ENCODE measurements at places on chromosomes 16 and 17. TPM values are rescaled to one million over a fixed set of nuclear protein-coding genes. Genes with fewer than 3 reads are reported as not detected.

- H3K36me3 ChIP-seq: peaks cover 42% of the 10 kb centered on the region
- H3K27ac ChIP-seq: peak overlapping the region; percentile 76
- DNase-seq: peak; percentile 92
- H3K27me3 ChIP-seq: no peaks in the 10 kb centered on the region
Measured at GRCh38 chr17:77471984-77472461, 331.3 kb downstream of the SEC14L1 start.

DNA sequence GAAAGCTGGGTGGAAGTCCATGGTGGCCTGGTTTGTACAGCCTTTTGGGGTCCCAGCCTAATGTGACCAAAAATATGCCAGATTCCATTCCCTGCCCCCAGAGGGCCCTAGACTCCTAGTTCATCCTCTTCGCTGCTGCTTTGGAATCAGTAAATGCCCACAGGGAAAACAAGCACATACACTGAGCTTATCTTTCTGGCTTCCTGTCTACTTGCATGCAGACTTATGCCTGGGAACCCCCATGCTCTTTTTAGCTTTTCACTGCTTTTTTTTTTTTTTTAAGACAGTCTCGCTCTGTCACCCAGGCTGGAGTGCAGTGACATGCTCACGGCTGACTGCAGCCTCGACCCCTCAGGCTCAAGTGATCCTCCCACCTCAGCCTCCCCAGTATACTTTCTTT lies 6.2 kb upstream of the CD300LG start:
- H3K4me1 ChIP-seq: peaks cover 15% of the 10 kb centered on the region
- H3K36me3 ChIP-seq: no peaks in the 10 kb centered on the region
- H3K4me3 ChIP-seq: no peak overlapping the region
- H3K27ac ChIP-seq: no peak overlapping the region

DNA sequence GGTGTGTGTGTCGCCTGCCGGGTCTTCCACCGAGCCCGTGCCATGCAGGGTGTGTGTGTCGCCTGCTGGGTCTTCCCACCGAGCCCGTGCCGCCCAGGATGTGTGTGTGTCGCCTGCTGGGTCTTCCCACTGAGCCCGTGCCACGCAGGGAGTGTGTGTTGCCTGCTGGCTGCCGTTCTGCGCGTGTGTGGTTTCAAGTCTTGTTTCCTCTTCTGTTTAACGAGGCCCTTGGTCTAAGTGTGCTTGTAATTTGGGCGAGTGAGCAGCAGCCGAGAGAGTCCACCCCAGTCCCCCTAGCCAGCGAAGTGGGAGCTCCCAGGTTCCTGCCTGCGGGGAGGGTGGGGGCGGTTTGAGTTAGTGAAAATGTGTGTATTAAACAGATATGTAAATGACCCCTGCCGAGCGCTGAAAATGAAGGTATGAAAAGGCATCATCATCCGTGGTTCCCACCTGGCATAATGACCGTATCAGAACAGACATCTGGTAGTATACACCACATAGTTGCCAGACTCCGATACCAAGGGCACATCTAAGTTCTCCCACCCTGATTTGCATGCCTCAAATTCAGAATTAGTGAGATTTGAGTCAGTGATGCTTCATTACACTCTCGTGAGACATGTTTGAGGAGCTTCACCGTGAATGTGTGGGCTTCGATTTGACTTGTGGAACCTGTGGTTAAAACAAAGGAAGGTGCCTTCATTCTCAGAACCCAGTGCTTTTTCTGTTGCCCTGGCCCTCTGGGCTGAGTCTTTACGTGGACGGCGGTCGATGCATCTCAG lies 114.5 kb upstream of the CHMP6 start:
- H3K4me1 ChIP-seq: peaks cover 9% of the 10 kb centered on the region
- no peaks in the 10 kb centered on the region for H3K27me3 ChIP-seq
- peaks cover 22% of the 10 kb centered on the region for H3K36me3 ChIP-seq
- no peak overlapping the region for H3K4me3 ChIP-seq

GRCh38 chr17:76296186-76296585 lies 11.9 kb downstream of the QRICH2 start:
- no peak for DNase-seq
- H3K27ac ChIP-seq: no peak overlapping the region
- H3K4me1 ChIP-seq: no peaks in the 10 kb centered on the region

ERBB2 gene
- total RNA-seq: 33.7 TPM

DNA sequence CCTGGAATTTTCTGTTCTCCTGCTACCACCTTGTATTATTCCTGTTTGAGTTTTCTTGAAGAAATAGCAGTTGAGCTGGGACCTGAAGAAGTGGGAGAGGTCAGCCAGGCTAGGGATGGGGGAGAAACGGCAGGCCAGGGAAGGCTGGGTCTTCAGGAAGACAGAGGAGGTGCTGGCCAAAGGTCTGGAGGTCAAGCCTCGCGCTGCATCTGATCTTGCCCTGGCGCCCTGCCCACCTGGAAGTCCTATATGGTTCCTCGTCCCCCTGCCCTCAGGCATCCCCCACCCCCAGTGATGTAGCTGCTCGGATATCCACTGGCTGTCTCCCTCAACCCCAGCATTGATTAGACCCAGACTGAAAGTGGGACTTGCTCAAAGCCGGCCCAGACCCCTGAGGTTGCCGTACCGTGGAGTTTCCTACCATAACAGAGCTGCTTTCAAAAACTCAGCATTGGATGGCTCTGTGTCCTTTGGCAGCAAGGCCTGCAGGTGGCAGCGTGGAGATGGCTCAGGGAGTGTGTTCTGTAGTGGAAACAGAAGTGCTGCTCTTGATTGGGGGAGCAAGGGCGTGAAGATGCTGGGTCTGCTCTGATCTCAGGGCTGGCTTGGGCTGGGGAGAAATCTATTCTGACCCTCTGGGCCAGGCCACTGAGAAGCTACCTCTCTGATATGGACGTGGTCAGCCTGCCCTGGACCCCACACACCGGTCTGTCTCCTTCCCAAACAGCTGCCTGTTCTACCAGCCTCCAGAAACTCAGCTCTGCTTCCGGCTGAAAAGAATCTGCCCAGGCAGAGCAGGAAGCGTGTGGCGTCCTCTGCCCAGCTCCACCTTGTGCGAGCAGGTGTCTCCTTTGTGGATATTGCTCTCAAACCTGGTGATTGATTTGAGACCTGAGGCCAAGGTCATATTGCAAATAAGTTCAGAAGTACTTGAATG lies 107.0 kb upstream of the CACNG5 start:
- no peak overlapping the region for H3K4me3 ChIP-seq
- peak; percentile 54 for DNase-seq
- H3K4me1 ChIP-seq: no peaks in the 10 kb centered on the region
- H3K36me3 ChIP-seq: no peaks in the 10 kb centered on the region
- no peaks in the 10 kb centered on the region for H3K27me3 ChIP-seq

DNA sequence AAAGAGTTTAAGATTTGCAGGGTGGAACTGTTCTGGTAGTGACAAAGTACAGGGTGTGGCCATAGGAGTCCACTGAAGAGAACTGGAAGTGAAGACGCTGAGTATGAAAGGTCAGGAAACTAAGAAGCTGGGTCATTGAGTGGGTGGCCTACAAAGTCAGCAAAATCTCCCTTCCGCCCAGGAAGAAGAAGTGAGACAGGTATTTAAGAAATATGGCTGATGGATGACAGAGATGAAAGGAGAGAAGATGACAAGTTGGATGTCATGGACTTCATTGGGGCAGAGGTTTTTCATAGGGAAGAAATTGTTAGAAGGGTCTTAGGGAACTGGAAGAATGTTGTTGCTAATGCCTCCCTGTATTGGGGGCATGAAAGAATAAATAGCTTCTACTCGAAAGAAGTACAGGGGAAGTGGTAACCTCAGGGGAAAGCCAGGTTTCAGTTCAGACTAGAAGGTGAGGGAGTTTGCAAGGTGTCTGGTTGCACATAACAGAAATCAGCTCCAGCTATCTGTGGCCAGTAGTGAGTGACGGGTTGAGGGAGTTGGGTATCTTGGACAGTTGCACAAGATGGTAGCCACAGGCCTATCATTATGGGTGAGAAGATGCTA lies 33.6 kb upstream of the MED13 start:
- peaks cover 7% of the 10 kb centered on the region for H3K4me1 ChIP-seq
- no peak overlapping the region for H3K27ac ChIP-seq
- H3K4me3 ChIP-seq: no peak overlapping the region
- H3K27me3 ChIP-seq: no peaks in the 10 kb centered on the region
- no peaks in the 10 kb centered on the region for H3K36me3 ChIP-seq
- no peak for DNase-seq

- H3K4me3 ChIP-seq: no peak overlapping the region
- no peak for DNase-seq
- H3K4me1 ChIP-seq: no peaks in the 10 kb centered on the region
- no peak overlapping the region for H3K27ac ChIP-seq
- peaks cover 6% of the 10 kb centered on the region for H3K36me3 ChIP-seq
Measured at GRCh38 chr17:65229621-65229995, 92.4 kb downstream of the RGS9 start.

KIF18B gene
- total RNA-seq: 11.2 TPM

GRCh38 chr17:77444628-77444983 lies 303.8 kb downstream of the SEC14L1 start:
- H3K4me1 ChIP-seq: peaks cover 28% of the 10 kb centered on the region
- H3K36me3 ChIP-seq: peaks cover 61% of the 10 kb centered on the region
- no peaks in the 10 kb centered on the region for H3K27me3 ChIP-seq
- DNase-seq: no peak

DNA sequence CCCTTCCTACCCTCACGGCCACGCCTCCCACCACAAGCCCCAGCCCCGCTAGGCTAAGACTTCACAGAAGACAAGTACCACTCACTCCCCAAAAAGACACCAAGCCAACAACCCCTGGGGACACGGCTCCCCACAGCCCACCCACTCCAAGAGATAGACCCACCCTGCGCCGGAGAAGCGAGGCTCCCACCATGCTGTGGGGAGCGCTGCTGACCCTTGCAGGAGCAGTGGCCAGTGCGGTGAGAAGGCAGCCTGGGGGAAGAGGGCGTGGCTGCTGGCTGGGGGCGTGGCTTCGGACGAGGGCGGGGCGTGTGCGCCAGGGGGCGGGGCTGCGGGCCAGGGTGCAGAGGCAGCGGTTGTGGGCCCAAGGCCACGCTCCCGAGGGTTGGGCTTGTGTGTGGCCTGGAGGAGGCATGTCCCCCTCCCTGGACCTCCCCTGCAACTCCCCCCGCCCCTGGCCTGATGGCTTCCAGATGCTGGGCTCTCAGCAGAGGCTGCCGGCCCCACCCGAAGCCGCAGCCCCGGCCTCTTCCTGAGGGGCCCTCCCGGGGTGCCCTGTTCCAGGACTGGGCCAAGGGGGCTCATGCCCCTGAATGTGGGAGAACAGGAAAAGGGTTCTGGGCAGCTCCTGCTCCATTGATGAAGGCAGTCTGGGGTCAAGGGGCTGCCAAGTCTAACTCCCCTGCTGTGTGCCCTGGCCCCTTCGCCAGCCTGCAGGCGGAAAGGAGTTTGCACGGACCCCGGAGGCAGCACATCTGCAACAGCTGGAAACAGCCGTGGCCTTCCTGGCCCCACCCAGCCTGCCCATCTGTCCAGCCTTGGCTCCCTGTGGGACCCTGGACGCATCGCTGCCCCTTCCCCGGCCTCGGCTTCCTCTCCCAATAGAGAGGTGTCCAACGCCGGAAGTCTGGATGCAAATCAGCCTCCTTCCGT lies 9.1 kb downstream of the TFAP4 start:
- H3K4me3 ChIP-seq: no peak overlapping the region
- H3K4me1 ChIP-seq: peaks cover 5% of the 10 kb centered on the region
- no peak for DNase-seq
- H3K27me3 ChIP-seq: no peaks in the 10 kb centered on the region

DNA sequence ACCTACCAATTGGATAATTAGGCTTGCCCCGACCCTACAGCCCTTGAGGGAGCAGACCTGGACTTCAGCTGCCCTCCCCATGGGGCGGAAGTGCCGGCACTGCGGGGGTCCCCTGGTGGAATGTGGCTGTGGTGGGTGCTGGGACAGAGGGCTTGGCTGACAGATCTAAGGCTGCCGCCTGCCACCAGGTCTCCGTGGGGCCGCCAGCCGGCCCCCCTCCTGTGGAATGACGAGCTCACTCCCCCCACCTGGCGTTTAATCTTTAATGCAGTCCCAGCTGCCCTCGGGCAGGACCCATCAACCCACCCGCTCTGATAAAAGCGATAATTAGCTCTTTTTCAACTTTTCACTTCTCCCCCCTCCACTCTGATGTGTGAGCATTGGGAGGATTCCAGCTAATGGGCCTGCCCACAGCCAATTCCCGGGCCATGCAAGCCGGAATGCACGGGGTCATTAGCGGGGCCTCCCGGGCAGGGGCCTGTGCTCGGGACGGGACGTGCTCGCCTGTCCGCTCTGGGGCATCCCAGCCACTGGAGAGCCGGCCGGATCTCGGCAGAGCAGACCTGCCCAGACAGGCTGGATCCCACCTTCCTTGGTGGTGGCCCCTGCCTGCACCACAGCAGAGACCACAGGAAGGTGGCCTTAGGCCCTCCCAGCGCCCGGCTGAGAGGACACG lies 28.3 kb upstream of the GOSR2 start:
- H3K36me3 ChIP-seq: no peaks in the 10 kb centered on the region
- no peak for DNase-seq
- H3K4me1 ChIP-seq: no peaks in the 10 kb centered on the region

DNA sequence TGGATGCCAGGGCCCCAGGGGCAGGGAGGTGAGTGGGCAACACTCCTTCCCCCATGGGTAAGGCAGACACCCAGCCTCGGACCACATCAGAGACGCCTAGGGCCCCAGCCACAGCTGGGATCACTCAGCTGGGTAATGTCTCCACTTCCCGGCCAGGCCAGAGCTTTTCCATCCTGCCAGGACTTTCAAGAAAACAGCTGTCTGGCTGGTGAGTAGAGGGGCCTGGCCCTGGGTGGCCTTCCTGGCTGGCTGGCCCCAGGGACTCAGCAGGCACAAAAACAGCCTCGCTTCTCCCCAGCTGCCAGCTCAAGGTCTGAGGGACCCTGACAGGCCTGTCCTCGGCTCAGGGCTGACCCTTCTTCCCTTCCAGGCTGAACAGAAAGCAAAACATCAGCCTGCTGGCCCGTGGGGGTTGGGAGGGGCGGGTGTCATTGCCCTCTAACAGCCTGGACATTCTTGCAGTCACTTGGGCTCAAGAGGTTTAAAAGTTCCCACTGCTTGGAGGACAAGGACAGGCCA lies 45.3 kb upstream of the JPH3 start:
- no peak overlapping the region for H3K27ac ChIP-seq
- peaks cover 7% of the 10 kb centered on the region for H3K4me1 ChIP-seq
- no peak for DNase-seq
- no peaks in the 10 kb centered on the region for H3K36me3 ChIP-seq

DNA sequence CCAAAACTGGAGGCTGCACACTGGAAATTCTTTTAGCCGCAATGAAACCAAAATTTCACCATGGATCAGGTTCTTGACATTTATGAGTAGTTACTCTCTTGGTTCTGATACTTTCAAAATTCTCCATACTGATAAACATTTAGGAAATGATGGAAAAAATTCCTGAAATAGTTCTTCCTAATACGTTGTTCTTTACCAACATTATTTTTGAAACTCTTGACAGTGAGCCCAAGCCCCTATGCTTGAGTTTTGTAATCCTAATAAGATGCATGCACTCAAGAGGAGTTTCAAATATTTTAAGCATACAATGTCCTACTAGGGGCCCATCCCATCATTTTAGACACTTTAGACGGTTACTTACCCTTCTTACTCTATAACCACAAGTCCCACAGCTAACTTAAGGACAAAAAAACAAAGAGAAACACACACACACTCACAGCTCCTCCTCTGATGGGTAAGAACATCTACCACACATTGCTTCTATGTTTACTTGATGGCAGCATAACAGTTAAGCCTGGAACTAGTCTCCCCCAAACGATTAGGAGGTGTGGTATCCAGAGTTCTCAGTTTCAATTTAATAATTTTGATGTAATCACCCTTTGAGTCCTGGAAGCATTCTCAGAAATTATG lies 3.7 kb downstream of the VEZF1 start:
- H3K27ac ChIP-seq: peak overlapping the region; percentile 87
- H3K4me3 ChIP-seq: peak overlapping the region; percentile 99
- H3K4me1 ChIP-seq: peaks cover 41% of the 10 kb centered on the region
- peaks cover 62% of the 10 kb centered on the region for H3K36me3 ChIP-seq
- no peak for DNase-seq
- no peaks in the 10 kb centered on the region for H3K27me3 ChIP-seq

- peaks cover 95% of the 10 kb centered on the region for H3K36me3 ChIP-seq
- peak overlapping the region; percentile 46 for H3K27ac ChIP-seq
- no peaks in the 10 kb centered on the region for H3K27me3 ChIP-seq
- no peak for DNase-seq
Measured at GRCh38 chr16:69157196-69157595, 24.7 kb downstream of the UTP4 start.

SEPTIN12 gene
- not detected for total RNA-seq
